ENCODE measurements at places on chromosomes 13 and 19.
A peak's percentile ranks its signal among the peaks of the same experiment; 100 is the strongest.

DNA sequence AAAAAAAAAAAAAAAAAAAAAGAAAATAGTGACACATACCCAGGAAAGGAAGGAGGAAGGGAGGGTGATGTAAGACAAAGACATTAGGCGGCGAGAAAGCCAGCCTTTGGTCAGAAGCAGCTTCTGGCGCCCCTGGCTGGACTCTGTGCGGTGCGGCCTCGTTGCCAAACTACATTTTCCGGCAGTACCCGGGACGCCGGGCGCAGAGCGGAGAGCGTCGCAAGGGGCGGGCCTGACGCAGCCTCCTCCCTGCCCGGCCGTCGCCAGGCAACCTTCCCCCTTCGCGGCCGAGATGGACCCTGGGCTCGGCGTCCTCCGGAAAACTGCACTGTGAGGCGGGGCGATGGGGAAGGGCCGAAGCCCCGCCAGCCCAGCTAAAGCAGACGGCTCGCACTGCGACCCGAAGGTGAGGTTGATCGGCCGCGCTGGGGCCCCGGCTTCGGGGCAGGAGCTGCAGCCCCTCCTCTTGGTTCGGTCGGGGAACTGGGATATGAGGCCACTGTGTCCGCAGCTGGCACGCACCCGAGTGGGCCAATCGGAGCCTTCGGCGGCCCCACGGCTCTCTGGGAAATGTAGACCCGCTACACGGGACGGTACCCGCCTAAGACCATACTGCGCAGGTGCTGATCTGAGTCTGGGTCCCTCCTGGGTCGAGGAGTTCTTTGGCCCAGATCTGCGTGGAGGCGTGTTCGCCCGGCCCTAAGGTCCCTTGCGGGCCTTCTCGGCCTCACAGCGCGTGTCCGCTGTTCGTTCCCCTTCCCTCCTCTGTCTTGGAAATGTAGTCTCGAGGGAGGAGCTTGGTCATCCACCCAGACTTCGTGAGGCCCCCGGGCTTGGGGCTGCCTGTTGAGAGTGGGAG lies 2.3 kb upstream of the MZF1 start:
- DNase-seq: peak; percentile 75

GRCh38 chr13:91546900-91547299 lies 148.5 kb downstream of the GPC5 start:
- DNase-seq: no peak

- no peak for DNase-seq
These were observed 457.6 kb upstream of the SLC10A2 start for GRCh38 chr13:103523858-103524257.

DNA sequence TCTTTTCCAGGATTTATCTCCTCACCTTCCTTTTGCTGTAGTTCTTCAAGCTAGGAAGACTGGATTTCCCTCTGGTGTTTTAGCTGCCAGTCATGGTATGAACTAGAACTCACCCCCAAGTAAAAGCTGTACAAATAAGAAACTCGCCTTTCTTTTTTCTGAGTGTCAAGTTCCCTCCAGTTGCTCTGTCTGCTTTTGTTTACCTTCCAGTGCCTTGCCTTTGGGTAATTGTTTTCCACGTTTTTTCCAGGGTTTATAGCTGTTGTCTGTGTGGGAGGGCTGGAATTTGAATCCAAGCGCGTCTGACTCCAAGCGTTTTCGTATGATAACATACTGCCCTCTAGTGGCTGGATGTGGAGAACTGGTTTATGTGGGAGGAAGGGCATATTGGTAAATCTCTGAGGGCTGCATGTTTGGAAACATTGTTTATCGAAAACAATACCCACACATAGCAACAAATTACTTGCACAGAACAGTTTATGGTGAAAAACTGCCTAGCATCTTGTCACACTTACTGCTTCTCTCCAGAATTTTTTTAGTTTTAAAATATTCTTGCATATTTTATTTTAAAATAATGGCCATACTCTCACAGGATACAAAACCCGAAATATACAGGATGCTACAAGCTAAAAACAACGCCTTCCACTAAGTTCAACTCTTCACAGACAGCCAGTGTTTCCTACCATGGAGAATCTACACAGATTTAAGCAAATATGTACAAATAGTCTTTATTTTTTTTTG lies 19.2 kb downstream of the RCN3 start:
- no peak for DNase-seq

DNA sequence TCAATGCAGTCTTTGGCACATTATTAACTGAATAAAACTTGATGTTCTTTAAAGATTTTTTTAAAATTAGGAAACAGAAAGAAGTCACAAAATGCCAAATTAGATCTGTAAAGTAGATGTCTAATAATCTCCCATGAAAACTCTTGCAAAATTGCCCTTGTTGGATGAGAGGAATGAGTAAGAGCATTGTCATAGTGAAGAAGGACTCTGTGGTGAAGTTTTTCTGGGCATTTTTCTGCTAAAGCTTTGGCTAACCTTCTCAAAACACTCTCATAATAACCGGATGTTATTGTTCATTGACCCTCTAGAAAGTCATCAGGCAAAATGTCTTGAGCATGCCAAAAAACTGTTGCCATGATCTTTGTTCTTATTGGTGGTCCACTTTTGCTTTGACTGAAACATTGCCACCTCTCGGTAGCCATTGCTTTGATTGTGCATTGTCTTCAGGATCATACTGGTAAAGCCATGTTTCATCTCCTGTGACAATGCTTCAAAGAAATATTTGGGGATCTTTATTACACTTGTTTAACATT lies 549.3 kb downstream of the LIG4 start:
- DNase-seq: no peak

DNA sequence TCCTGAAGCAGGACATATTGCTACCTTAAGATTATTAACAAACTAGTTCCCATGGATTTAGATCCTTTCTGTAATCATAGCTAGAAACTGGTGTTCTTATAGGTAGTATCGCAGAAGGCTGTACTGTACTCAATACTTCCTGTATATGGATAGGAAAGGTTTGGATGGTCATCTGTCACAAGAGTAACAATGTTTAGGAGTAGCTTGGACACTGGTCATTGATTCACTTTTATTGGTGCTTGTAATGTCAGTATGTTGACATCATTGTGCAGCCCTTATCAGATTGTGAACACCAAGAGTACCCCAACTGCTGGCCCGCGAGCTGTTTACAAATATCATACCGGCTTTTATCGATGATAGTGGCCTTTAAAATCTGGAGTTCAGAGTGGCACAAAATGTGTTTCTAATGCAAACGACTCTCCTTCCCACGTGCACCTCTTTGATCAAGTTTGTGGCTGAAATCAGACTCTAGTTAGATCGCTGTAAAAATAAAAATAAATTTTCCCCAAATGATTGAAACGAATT lies 605 bp upstream of the CDK8 start:
- no peak for DNase-seq

- no peak for DNase-seq
These were observed 275.0 kb upstream of the DACH1 start for GRCh38 chr13:72141855-72142519.

DNA sequence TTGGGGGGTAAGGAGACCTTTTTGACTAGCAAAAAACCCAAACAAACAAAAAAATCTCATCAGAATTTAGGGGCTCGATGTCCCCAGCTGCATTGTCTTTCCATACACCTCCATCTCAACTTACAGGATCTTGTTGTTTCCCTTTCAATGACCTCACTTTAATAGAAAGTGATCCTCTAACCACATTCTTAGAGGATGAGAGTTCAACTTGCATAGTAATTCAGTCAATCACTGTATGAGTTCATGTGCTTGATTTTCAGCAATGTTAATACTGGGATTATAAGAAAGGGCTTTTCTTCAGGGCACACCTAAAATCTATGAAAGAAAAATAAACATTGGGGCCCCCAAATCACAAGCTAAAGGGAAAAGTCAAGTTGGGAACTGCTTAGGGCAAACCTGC lies 1512.0 kb downstream of the SLITRK1 start:
- no peak for DNase-seq

- DNase-seq: peak; percentile 34
These were observed 5.0 kb downstream of the ZSCAN5A start for GRCh38 chr19:56309511-56310185.

DNA sequence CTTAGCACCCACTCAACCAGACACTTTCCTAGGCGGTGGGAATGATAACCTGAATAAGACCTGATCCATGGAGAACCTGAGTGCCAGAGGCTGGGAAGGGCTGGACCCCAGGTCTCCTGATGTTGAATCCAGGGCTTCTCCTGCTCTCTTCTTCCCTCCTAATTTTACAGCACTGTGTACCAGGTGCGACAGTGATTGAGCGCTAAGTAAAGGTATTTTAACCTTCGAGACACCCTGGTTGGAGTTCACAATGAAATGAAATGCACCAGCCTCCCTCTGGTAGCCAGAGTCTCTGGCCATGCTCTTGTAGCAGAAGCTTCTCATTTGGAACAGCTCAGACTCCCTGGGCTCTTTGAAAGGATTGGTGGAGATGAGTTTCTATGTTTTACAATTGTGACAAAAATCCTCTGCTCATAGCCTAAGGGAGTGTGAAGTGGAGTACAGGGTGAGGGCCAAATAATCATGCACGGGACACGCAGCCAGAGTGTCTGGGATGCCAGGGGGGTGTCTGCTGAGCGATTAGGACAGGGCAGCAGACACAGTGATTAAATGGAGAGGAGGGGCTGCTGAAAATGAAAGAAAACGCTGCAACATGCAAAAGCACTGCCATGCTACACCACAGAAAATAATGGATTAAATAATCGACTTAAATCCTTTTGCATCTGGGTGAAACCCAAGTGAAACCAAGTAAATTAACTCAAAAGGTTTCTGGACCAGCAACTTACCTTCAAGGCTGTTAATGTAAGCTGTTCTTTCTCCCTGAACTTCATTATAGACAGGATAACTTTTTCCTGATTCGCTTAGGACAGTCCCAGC lies 83.8 kb downstream of the FAM216B start:
- no peak for DNase-seq

GRCh38 chr13:51797664-51798488 lies 6.1 kb downstream of the DHRS12 start:
- DNase-seq: no peak

DNA sequence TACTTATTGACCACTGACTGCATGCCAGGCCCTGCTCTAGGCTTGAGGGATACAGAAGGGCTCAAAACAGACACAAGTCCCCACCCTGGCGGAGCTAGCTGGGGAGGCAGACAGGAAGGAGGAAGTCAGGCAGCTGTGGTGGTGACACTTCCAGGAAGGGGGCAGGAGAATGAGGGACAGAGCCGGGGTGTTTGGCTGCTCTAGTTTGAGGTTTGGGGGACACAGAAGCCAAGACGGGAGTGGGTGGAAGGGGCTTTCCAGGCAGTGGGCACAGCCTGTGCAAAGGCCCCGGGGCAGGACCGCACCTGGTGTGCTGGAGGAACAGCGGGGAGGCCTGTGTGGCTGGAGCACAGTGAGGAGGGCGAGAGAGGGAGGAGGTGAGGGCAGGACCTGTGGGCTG lies 4.0 kb downstream of the MRPL54 start:
- DNase-seq: no peak

- DNase-seq: no peak
These were observed 60.4 kb downstream of the WDFY2 start for GRCh38 chr13:51644654-51645053.

- DNase-seq: no peak
These were observed 2.4 kb downstream of the CRLF1 start for GRCh38 chr19:18603958-18604819.

GRCh38 chr19:22422211-22422610 lies at the start of gene ZNF98:
Gene ZNF98 (minus strand): TSS chr19:22422346. CDS start chr19:22422224, 122 bp downstream.
- DNase-seq: no peak

DNA sequence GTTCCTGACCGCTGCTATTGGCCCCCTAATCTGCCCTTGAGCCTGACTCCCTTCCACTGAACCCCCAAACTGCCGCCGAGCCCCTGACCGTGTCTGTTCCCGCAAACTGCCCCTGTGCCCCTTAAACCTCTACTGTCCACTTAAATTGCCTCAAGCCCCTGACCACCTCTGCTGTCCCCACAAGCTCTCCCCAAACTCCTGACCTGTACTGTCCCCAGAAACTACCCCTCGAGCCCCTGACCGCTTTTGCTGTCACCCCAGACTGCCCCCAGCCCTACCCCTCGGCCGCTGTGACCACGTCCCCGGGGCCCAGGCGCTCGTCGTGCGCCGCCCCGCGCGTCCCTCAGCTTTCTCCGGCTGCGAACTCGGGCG lies 382 bp downstream of the ZNF77 start:
- DNase-seq: no peak

- no peak for DNase-seq
These were observed 7.4 kb downstream of the GYS1 start for GRCh38 chr19:48985711-48986110.

DNA sequence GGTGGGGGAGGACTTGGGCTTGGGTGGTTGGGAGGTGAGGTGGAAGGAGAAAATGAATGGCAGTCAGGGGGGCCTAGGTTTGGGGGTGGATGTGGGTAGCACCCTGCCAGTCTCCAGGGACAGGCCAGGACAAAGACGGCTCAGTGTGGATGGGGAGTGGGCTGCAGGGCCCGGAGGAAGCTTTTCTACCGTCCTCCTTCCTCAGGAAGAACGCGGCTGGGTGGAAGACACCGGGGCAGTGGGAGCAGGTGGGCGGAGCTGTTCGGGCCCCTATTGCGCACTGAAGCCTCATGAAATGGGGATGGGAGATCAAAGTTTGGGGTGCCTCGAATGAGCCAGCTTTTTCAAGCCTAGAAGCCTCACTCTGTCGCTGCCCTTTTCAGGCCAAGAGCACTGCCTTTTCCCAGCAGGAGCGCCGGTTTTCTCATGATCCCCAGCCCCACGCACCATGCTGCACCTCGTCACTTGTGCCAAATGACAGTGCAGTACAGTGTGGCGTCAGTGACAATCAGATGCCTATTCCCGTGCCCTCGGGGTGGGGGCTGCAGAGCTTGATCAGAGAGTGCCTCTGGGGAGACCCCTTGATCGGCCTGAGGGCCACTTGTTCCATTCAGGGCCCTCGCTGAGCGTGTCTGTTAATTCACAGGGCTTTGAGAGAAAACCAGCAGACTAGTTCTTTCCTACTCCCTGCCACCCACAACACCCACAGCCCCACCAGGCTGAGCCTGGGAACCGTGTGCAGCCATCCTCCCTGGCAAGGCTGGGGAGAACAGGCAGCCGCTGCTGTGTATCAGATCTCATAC lies 1.5 kb downstream of the CALM3 start:
- DNase-seq: no peak

DNA sequence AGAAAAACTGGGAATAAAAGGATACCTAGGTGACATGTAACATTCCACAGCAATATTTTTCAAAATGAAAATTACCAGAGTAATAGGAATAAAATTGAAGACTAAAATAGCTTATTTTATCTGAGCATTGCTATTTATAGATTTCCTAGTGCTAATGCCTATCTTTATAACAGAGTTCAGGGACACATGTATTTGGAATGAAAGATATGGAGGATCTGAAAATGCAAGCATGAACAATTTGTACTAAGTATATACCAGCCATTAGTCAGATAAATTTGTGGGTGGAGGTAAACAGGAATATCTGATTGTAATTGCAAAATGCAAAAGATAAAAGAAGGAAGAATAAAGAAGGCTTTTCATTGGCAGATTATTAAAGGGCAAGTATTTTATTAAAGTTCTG lies 345.9 kb downstream of the GPC5 start:
- no peak for DNase-seq

GRCh38 chr13:71801781-71802180 lies 65.2 kb downstream of the DACH1 start:
- DNase-seq: no peak

Measured in stimulated activated CD8-positive, alpha-beta memory T cell treated with anti-CD3 and anti-CD28 coated beads, Interleukin-2, amount 100 ng/mL, for 48 hours (primary cell).